ENCODE measurements at places on chromosomes 6 and 20. TPM values are rescaled to one million over a fixed set of nuclear protein-coding genes. Genes with fewer than 3 reads are reported as not detected.

DNA sequence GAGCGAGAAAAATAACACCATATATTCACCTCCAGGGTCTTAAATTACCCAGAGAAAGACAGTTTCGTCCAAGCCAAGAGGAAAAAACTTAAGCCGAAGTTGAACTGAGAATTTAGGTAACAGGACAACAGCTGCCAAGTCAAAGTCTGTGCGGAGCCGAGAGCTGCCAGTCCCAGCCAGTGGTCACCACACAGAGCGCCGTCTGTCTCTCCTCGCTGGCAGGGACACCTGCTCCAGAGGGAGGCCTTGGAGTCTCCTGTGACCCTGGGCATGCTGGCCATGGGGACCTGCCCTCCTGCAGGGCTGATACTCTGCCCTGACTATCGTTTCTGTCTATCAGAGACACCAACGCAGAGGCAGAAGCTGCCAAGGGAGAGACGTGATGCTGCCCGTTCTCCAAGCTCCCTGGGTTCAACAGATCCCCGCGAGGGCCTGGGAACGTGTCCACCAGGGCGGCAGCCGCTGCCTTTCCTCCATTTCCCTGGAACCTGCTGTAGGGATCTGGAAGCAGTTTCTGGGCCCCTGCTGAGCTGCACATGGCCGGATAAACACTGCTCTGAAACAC is 341.3 kb downstream of the SMOC2 start:
- no peak for DNase-seq

SCUBE3 gene
- 1.2 TPM for total RNA-seq

DNA sequence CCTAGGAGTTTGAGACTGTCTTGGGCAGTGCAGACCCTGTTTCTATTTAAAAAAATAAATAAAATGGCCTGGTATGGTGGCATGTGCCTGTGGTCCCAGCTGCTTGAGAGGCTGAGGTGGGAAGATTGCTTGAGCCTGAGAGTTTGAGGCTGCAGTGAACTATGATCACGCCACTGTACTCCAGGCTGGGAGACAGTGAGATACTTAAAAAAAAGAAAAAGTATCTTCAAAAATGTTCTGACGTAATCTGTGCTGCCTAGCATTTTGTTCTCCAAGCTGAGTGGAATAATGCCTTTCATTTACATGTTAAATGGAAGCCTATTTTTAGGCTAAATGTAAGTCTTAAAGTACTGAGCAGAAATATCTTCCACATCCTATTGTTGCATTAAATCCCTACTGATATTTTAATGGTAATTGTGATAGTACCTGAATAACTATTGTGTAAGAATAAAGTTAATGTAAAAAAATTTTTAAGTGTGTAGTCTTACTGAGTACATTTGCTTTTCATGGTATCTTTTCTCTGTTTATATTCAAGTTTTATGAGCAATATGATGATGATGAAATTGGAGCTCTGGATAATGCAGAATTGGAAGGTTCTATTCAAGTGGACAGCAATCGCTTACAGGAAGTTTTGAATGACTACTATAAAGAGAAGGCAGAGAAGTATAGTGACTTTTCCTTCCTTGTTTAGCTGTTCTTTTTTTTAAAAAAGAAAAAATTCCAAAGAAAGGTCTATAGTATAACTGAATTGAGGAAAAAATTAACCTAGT is 4.2 kb upstream of the ZC2HC1B start:
- DNase-seq: no peak

- DNase-seq: no peak
Measured at GRCh38 chr6:13261464-13261994, 66.8 kb downstream of the TBC1D7 start.

GRCh38 chr6:43935921-43936439 is 166.0 kb downstream of the VEGFA start:
- DNase-seq: no peak

DNA sequence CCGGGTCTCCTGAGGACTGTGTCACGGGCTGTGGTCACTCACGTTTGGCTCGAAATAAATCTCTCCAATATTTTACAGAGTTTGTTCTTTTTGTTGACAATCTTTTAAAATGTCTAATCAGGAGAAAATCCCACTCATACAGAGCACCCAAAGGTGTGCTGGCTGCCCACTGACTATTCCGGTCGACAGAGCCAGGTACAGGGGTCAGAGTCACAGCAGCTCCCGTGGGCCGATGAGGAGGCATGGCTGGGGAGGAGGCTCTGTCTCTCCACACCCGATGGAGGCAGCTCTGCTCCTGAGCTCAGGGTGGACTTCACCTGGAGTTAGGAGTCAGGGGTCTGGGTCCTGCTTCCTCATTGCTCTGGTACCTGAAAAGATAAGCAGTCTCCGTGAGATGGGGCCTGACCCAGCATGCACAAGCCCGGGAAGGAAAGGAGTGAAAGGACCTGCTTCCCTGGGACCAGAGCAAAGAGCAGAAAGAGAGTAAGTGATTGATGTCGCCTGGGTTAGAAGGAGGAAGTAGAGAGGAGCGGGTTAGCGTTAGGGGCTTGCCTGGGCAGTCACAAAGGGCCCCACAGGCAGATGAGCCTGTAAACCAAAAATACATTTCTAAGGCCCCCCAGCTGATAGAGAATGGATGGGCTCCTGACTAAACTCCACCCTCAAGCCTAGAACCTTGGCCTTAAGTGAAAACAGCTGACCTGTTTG is 53.5 kb upstream of the UNC93A start:
- DNase-seq: no peak

DNA sequence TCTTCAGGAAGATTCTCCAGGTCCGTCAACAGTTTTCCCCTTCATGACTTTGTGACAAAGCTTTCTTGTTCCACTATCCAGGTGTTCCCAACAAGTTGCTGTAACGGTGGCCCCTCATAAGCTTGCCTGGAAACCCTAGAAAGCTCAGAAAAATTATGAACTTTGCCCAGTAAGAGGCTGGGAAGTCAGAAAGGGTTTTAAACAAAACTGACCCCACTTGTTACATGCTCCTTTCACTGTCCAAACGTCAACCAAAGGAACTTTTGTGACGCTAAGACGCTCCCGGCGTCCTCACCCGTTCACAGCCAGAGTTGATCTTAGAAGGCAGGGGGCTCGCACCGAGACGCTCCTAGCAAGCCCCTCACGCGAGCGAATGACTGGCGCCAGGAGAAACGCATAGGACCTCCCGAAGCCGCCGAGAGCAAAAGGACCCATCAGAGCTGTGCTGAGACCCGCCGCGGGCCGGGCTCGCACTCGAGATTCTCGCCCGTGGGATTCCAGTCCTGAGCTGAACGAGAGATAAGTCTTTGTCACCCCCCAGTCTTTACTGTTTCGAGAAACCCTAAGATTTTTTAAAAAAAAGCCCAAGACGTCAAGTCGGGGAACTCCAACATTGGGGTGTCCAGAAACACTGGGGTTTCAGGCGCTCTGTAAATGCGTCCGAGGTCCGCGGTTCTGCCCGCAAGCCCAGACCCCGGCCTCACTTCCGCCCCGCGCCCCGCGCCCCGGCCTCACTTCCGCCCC is 544 bp upstream of the ACAT2 start:
- no peak for DNase-seq

NOTCH4 gene
- total RNA-seq: 2.0 TPM

GRCh38 chr20:20207291-20207690 is 155.0 kb downstream of the CFAP61 start:
- no peak for DNase-seq

All from epithelial cell of proximal tubule (primary cell).